ENCODE measurements at places on chromosomes 1 and 21. TPM values are rescaled to one million over a fixed set of nuclear protein-coding genes. Genes with fewer than 3 reads are reported as not detected.

The NBPF6 gene
- not detected for total RNA-seq

The VAMP4 gene
- 6.1 TPM for total RNA-seq

The PGBD5 gene
- total RNA-seq, result not detected

The UBASH3A gene
- total RNA-seq, result 52.9 TPM

The FMO2 gene
- not detected for total RNA-seq

The TDRD5 gene
- total RNA-seq, result not detected

The NKAIN1 gene
- not detected for total RNA-seq

The MRPL37 gene
- 194 TPM for total RNA-seq

The SYTL1 gene
- total RNA-seq, result 77.7 TPM

The FAM177B gene
- not detected for total RNA-seq

The ALX3 gene
- total RNA-seq, result not detected

The CNR2 gene
- total RNA-seq, result 0.25 TPM

The CCT8 gene
- total RNA-seq, result 474 TPM

DNA sequence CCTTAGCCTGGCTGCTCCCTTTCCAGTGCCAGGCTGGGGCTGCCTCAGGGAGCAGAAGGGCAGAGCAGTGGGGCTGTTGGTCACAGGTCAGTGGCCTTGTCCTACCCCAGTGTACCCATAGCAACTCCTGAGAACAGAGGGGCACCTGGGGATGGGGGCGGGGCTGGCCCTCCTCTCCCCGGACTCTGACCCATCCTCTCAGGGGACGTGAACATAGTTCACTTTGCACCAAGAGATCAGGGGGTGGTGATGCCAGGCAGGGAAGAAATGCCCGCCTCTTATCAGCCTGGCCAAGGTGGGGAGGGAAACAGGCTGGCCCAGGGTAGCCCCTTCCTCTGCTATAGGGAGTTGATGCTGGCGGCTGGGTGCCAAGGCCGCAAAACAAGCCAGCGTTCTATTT, 4.9 kb downstream of the ETNK2 start:
- no peak for DNase-seq

DNA sequence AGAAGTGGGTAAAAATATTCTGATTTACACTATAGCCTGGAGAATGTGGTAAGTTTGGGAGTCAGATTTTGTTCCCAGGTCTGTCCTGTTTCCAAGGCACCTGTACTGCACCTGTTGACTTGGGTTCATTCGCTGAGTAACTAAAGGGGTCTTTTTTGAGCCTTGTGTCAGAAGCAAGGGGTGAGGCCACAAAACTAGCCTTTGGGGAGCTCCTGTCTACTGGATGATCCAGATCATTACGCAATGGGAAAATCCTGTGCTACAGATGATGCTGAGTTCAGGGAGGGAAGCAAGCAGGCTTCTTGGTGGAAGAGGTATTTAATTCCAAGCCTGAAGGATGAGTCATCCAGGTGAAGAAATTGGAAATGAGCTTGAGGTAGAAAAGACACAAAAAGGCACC, 424.0 kb downstream of the MATN1 start:
- DNase-seq, result no peak

GRCh38 chr1:21782349-21782867, 541 bp downstream of the USP48 start:
- DNase-seq, result peak; percentile 75

GRCh38 chr21:39007532-39007931, 175.7 kb downstream of the PSMG1 start:
- no peak for DNase-seq

- DNase-seq, result no peak
Measured at GRCh38 chr1:6121021-6121421, 59.1 kb downstream of the CHD5 start.

DNA sequence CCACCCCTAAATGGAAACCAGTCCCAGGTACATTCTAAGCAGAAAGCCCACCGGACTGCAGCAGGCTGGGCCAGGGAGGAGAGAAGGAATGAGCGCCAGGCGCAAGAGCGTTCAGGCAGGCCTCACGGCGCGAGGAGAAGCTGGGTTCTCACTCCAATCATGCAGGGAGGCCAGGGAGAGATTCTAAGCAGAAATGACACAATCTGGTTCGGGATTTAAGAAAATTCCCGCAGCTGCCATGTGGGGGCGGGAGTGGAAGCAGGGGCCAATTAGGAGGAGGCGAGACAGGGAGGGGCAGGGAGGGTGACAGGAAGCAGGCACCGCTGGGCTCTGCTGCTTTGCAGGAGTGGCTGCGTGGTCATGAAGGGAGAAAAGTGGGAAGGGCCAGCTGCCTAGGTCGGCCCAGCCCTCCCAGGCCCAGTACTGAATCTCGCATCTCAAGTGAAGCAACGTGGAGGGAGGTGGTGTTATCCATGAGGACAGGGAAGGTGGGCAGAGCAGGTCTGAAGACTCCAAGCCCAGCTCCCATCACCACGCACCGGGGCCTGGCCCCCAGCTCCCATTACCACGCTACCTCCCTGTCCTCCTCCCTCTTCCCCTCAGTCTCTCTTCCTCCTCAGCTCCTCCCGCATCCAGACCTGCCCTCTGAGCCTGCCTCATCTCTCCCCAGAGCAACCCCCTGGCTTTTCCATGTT, 11.8 kb downstream of the NPHP4 start:
- no peak for DNase-seq

GRCh38 chr1:3068564-3069431, at the start of gene PRDM16:
Gene PRDM16 (plus strand): TSS chr1:3069203. CDS start chr1:3069260, 57 bp downstream.
- peak; percentile 50 for DNase-seq

DNA sequence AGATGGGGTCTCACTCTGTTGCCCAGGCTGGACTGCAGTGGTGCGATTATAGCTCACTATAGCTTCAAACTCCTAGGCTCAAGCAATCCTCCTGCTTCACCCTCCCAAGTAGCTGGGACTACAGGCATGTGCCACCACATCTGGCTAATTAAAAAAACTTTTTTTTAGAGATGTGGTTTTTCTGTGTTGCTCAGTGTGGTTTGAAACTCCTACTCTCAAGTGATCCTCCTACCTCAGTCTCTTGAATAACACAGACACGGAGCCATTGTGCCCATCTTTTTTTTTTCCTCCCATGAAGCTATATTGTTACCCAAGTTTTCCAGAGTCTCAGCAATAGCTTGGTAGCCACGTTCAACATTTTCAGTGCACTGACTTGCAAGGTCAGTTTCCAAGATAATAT, 2.7 kb downstream of the GIPC2 start:
- no peak for DNase-seq

DNA sequence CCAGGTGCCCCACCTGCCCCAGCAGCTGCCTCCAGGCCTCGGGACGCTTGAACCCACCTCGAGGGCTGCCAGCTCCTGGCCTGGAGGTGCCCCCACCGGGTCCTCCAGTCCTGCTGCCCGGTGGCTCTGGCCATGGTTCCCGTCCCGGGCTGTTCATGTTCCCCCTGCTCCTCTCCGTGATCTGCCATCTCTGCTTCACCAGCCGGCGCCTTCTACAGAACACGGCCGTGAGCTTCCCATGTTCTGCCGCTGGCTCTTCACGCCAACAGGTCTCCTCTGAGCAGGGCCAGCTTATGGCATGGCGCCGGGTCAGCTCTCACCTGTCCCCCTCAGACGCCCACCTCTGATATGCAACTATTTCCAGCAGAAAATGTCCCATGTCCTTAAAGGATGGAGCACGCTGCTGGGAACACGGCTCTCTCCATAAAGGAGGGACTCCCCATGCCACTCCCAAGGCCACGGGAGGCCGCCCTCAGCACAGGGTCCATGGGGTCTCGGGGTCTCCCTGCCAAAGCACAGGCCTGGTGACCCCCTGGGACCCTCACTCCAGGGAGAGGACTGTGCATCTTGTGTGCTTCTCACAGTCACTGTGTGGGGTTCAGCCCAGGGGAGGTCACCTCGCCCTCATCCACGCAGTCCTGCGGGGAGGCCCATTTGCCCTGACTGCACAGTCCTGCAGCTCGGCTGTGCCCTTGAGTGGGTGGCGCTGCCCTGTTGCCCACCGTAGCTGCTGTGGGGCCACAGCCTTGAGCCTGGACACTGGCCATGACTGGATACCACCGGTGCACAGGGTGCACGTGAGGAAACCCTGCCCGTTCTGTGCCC, 36.7 kb downstream of the COL18A1 start:
- DNase-seq, result no peak

DNA sequence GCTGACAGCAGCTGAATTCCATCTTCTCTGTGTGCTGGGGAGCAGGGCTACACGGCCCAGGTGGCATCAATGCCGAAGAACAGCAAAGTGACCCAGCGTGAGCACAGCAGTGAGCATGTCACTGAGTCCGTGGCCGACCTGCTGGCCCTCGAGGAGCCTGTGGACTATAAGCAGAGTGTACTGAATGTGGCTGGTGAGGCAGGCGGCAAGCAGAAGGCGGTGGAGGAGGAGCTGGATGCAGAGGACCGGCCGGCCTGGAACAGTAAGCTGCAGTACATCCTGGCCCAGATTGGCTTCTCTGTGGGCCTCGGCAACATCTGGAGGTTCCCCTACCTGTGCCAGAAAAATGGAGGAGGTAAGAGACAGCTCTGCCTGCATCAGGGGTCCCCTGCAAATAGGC, 16.6 kb downstream of the SLC6A17 start:
- DNase-seq, result no peak

GRCh38 chr1:94745742-94746141, 74.4 kb upstream of the SLC44A3 start:
- no peak for DNase-seq

GRCh38 chr1:28190996-28191645, 14.6 kb upstream of the PTAFR start:
- DNase-seq, result no peak

GRCh38 chr21:14670409-14670808, 124.3 kb upstream of the SAMSN1 start:
- DNase-seq, result no peak

DNA sequence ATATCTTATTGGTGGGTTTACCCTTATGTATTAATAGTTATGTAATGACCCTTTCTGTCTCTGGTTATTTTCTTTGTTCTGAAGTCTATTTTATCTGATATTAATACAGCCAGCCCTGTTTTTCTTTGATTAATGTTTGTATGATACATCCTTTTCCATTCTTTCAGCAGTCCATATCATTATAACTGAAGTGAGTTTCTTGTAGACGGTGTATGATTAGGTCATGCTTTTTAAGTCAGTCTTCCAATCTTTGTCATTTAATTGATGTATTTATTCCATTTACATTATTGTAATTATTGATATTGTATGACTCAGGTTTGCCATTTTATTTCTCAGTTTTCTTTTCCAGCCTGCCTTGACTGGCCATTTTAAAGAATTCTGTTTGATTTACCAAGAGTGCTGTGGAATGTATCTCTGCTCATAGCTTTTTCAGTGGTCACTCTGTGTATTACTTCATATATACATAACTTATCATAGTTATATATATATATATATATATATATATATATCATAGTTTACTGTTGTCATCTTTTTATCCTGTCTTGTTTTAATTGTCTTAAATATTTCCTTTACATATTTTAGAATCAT, 10.5 kb downstream of the RAB4A start:
- no peak for DNase-seq

GRCh38 chr1:183205196-183205781, 19.2 kb downstream of the LAMC2 start:
- DNase-seq, result no peak

- no peak for DNase-seq
Measured at GRCh38 chr1:183212870-183213269, 26.8 kb downstream of the LAMC2 start.

DNA sequence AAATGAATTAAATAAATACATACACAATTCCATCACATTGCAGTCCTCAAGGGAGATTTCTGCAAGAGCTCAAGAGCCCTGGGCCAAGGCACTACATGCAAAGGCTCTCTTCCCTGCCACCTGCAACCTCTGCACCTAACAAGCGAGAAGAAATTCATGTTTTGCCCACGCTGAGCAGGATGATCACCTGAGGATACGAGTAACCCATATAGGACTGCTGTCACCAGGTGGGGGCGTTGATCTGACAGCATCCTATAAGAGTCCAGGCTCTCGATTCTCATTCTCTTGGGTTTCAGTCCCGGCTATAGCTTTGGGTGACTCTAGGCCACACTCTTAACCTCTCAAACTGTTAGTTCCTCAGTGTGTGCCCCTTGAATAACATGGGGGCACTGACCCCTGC, 18.7 kb upstream of the SPOCD1 start:
- peak; percentile 46 for DNase-seq

DNA sequence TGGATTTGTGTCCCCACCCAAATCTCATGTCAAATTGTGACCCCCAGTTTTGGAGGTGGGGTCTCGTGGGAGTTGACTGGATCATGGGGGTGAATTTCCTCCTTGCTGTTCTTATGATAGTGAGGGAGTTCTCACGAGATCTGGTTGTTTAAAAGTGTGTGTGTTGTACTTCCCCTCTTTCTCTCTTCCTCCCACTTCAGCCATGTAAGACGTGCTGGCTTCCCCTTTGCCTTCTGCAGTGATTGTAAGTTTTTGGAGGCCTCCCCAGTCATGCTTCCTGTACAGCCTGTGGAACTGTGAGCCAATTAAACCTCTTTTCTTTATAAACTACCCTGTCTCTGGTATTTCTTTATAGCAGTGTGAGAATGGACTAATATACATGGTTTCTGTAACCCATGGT, 64.6 kb downstream of the RHOU start:
- DNase-seq, result no peak

- no peak for DNase-seq
Measured at GRCh38 chr1:28950449-28950848, 36.1 kb downstream of the EPB41 start.

GRCh38 chr1:24113641-24114033, 1.7 kb upstream of the MYOM3 start:
- DNase-seq, result no peak

DNA sequence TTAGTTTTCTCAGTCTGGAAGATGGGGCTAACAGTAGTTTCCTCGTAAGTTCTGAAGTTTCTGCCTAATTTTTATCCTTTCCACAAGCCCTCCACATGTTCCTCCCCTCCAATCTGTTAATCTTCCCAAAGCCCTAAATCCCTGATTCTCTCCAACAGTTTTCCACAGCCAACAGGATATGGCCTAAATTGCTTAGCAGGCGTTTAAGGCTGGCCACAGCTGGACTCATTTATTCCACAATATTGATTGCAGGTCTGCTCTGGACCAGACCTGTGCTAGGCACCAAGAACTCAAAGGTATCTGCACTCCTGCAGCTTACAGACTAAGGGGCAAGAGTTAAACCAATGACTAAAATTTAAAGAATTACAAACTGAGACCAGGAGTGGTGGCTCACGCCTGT, 3.9 kb downstream of the SLC6A9 start:
- no peak for DNase-seq

DNA sequence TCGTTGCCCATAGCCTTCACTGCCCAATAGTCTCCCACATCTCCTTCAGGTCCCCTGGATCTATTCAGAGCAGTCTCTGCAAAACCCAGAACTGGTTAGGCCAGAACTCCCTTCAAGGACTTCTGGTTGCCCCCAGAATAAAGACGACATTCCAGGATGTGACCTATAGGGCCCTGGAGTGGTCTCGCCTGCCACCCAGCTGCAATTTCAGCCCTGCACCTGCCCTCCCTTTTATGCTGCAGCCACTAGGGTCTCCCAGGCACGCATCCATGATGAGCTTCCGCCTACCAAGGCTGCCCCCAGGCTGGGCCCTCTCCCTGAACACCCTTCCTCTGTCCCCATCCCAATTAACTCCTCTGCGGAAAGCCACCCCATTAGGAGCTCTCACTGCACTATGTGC, 7.2 kb upstream of the TSPEAR start:
- no peak for DNase-seq
